ENCODE measurements at places on chromosomes 6 and 20.

DNA sequence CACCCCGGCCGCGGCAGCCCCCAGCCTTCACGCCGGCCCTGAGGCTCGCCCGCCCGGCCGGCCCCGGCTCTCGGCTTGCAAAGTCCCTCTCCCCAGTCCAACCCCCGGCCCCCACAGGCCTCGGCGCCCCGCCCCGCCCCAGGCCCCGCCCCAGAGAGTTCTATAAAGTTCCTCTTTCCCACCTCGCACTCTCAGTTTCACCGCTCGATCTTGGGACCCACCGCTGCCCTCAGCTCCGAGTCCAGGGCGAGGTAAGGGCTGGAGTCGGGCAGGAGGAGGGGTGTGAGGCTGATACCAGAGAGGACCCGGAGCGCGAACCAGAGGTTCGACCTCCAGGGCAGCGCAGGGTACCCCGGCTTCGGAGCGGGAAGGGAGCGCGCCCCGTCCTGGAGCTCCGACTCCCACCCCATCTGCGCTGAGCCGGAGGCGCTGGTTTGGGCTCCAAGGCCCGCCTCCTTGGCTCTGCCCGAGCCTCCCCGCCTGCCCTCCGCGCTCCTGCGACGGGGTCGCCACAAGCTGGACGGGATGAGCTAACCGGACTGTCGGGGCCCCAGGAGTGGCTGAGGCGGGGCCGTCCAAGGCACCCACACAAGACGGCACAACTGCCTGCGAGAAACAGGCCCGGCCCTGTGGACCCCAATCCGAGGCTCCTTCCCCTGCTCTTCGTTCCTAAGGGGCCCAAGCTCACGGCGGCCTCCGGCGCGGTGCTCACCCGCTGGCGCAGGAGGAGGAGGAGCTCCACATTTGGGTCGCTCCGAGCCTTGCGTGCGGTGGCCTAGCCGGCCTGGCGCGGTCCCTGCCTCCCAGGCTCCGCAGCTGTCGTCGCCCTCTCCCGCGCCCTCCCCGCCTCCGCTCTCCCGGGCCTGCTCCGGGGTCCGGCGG lies at the start of gene IRF4:
IRF4 (plus strand) TSS at position 194 of the 882 bp plus-strand sequence. CDS start 1,401 bp downstream, outside the sequence.
- no peak for DNase-seq

DNA sequence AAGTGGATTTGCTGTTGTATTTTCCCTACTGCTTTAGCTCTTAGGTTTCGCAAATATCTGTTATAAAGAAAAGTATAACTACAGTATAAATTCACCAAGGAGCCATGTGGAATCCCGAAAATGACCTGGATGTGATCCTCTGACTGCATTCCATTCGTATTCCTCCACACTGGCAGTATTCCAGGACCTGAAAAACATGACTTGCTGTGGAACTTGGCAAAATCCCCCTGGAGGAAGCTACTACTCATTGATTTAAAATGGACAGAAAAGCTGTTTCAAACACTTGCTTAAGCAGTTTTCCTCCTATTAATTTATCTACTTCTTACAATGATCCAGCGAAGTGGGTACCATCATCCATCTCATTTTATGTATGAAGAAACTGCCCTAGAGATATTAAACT lies 13.3 kb upstream of the ENPP5 start:
- peak; percentile 39 for DNase-seq

- DNase-seq = no peak
Measured at GRCh38 chr20:48094196-48094749, 309.0 kb upstream of the SULF2 start.

- no peak for DNase-seq
Measured at GRCh38 chr20:3970016-3970415, 45.3 kb downstream of the RNF24 start.

GRCh38 chr6:148509119-148509799 lies 166.6 kb downstream of the SASH1 start:
- no peak for DNase-seq

GRCh38 chr6:152232501-152233151 lies 404.5 kb downstream of the SYNE1 start:
- DNase-seq = no peak

GRCh38 chr6:138455746-138456400 lies 43.4 kb downstream of the NHSL1 start:
- no peak for DNase-seq

GRCh38 chr6:11432713-11433450 lies 104.7 kb upstream of the TMEM170B start:
- peak; percentile 35 for DNase-seq

DNA sequence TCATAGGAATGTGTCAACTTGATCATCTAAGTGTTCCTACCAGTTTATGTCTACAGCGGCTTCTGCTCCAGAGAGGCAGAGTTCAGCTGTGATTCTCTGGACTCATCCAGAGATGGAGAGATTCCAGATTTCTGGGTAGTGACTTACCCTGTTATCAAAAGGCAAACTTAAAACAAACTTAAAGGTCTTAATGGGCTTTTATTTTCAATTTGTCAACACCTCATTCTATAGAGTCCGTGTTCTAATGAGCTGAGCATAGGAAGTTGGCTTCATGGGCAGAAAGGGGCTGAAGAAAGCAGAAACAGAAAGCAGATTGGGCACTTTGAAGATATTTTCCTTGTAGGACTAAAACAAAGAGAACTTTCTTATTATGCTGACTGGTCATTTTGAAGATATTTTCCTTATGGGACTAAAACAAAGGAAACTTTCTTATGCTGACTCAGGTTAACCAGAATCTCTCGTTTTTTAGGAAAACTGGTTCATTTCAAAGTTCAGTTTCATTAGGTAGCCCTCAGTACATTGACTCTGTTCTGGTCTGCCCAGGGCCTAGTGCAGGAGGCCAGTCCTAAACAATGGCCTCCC lies 185.1 kb downstream of the CDH26 start:
- DNase-seq = no peak

GRCh38 chr6:30814146-30815040 lies 69.9 kb upstream of the DDR1 start:
- peak; percentile 59 for DNase-seq

DNA sequence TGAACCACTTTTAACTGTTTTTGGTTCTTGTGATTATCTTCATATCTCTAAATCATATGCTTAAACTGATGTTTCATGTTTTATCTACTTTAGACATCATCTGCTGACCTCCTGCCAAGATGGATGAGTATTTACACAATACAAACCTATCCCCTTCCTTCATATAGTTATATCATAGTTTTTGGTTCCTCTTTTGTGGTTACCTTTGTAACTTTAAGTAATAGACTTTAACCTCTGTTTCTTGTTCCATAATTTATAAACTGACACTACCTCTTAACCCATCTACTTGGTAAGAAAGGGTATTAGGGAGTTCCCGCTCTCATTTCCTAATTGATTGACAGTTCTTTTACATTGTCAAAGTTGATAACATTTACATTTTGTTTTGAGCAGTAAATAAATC lies 11.9 kb downstream of the PCMT1 start:
- no peak for DNase-seq
